GM04503 (cell line): ENCODE measurements at places on chromosomes 13 and 19.

GRCh38 chr19:11045536-11045935, 43.7 kb upstream of the LDLR start:
- no peak for DNase-seq

- no peak for DNase-seq
Measured at GRCh38 chr13:40749327-40749726, 21.7 kb downstream of the MRPS31 start.

- DNase-seq, result no peak
Measured at GRCh38 chr19:54551293-54551692, 22.3 kb upstream of the LILRA2 start.

GRCh38 chr13:83881140-83881684, 1.1 kb downstream of the SLITRK1 start:
- no peak for DNase-seq

DNA sequence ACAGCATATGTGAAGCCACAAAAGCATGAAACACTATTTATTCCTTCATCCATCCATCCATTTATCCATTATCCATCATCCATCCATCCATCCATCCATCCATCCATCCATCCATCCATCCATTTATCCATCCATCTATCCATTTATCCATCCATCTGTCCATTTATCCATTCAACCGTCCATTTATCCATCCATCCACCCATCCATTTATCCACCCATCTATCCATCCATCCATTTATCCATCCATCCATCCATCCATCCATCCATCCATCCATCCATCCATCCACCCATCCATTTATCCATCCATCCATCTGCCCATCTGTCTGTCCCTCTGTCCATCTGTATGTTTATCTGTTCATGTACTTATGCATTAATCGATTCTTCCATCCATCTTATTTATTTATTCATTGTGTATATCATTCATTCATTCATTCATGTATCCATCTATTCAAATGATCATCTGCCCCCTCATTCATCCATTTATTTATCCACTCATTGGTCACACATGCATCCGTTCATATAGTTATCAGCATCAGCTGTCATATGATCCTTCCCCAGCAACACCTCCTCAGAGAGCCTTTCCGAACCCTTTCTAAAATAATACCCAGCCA, 7.0 kb upstream of the MYH14 start:
- no peak for DNase-seq

- no peak for DNase-seq
Measured at GRCh38 chr13:93758575-93758974, 532.0 kb downstream of the GPC6 start.

DNA sequence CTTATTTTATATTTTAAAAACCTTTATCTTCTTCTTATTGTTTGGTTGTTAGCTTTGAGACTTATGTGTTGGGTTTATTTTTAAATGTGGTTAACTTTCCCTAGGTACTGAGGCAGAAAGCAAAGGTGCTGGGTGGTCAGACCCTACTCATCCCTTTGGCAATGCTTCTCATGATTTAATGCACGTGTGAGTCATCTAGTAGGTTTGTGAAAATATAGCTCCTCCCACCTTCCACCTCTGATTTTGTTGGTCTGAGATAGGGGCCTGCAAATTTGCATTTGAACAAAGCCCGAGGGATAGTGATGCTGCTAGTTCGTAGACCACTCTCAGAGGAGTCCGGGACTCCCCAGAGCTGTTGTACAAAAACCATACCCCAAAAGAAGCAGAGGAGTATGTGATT, 771.3 kb upstream of the ARGLU1 start:
- no peak for DNase-seq

GRCh38 chr13:113077953-113078901, 27.4 kb upstream of the F7 start:
- no peak for DNase-seq

GRCh38 chr13:24727731-24728601, 36.0 kb upstream of the RNF17 start:
- peak; percentile 27 for DNase-seq
